Stimulated activated naive CD4-positive, alpha-beta T cell (primary cell): ENCODE measurements at places on chromosomes 12 and 14.

- no peak for DNase-seq
These were observed 10.9 kb downstream of the MTA1 start for GRCh38 chr14:105430565-105430964.

DNA sequence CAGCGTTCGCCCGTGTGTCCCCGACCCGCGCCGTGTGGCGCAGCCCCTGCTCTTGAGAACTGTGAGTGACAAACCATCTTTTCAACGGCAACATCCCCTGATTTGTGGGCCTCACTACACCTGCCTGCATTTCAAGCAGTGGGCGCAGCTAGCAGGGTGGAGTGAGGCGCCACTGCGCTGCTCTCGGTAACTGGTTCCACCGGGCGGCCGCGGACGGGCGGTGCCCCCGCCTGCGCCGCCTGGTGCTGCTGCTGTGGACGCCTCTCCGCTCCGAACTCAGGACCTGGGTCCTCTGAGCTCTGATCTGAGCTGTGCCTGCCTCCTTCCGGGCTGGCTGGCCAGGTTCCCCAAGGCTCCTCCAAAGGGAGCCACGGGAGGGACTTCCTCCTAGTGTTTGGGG lies 5.9 kb upstream of the DEGS2 start:
- no peak for DNase-seq

DNA sequence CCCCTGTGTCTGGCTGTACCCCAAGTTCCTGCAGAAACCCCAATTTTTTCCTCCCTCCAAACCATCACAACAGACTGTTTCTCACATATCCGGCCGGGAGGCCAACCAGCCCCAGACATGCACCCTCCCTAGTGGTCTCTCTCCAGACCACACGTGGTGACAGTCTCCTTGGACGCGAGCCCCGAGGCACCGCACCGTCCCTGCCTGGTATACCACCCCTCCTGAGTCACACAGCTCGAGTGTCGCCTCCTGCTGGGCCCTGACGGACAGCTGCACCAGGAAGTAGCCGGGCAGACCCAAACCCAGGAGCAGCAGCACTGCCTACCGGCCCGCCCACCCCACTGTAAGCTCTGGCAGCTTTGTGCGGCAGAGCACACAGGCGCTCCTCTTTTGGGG lies 97.4 kb downstream of the RFLNA start:
- no peak for DNase-seq

- DNase-seq = no peak
These were observed 123.5 kb downstream of the NAV3 start for GRCh38 chr12:77954206-77954555.

- no peak for DNase-seq
These were observed 21.5 kb upstream of the ANO2 start for GRCh38 chr12:5966486-5967095.

GRCh38 chr12:100044266-100044665 lies 59.5 kb upstream of the ANKS1B start:
- no peak for DNase-seq

- DNase-seq = no peak
These were observed 728.0 kb downstream of the NOVA1 start for GRCh38 chr14:25869854-25870253.

- no peak for DNase-seq
These were observed 6.7 kb upstream of the ETV6 start for GRCh38 chr12:11642785-11643184.

GRCh38 chr12:76020281-76020680 lies 11.3 kb downstream of the PHLDA1 start:
- no peak for DNase-seq

- no peak for DNase-seq
These were observed 42.9 kb upstream of the PPM1H start for GRCh38 chr12:62977883-62978282.

DNA sequence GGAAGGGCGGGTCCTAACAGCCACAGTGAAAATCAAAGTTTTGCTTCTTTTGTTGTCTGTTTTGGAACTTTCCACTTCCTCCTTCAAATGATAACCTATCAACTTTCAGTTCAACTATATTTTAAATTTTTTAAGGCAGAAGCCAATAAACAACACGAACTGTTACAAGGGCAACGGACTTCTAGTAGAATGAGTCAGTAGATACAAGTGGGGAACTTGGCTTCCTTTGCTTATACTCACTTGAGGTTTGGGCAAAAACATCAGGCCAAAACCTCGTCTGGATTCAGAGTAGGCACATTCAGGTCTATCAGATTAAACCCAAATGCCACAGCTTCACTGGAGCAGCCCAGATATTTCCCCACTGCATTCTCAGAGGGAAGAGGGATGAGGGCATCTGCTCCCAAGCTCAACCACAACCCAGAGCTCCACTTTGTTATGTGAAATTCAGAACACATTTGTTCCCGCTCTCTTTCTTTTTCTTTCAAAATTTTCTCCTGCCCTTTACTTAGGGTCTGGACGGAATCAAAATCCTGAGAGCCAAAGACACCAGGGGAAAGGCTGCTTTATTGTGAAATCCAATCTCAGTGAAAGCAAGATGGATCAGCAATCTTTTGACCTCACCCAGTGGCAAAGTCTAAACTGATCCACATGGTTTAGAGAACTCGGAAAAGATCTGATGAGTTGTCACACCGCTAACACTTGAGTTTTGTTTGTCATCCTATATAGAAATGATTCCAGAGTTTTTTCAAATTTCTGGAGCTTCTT lies 152.5 kb upstream of the BTG1 start:
- peak; percentile 64 for DNase-seq
